Hepatocyte (in vitro differentiated cells): ENCODE measurements at places on chromosomes 6 and 20. TPM values are rescaled to one million over a fixed set of nuclear protein-coding genes. Genes with fewer than 3 reads are reported as not detected.

DNA sequence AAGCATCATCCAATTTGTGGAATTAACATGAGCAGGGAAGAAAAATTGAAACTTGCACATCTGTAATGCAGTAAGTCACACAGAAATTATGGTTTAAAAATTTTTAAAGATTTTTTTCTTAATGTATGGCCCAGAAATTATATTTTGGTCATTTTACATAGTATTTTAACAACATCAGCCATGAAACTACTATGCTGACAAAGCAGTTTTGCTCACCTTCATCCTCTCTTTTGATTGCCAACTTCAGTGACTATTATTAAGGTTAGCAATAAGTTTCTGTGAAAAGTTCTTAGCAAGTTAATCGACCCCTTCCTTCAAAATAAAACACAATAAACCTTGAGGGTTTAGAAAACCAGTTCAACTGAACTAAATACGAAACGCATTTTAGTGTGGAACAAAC lies 1347.0 kb downstream of the EPHA7 start:
- DNase-seq: no peak

CFAP61 gene
- total RNA-seq: 1.0 TPM in 1 of 2 replicates, not detected in the other

- no peak for DNase-seq
Observed at GRCh38 chr6:5217356-5217755, 43.4 kb downstream of the LYRM4 start.

RBPJL gene
- not detected in 2 replicates for total RNA-seq

DNA sequence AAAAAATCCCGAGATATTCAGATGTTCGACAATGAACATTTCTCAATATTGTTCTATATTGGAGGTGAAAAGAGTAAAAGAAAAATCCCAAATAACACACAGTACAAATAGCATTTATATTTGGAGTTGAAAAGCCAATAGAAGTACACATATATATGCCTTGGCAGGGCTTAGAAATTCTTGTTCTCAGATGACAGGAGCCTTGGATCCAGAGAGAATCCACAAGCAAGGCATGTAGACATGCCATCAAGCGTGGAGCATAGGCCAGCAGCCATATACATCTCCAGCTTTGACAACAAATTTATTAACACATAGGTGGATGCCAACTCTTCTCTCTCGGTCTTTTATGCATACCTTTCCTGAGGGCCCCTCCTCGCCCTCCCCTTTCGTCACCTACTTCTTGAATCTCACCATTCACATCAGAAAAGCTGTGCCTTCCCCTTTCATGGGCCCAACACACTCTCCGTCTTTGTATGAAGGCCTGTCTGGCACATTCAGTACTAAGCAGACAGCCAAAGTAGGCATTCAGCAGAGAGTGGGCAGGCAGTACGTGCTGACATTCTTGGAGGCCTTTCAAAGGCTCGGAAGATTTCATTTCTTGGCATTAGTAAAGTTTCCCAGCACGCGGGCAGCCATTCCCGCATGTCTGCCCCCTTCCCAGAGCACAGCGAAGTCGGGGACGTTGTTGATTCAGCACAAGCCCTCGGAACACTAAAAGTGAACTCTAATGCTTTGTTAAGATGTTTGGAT lies 18.2 kb downstream of the NEDD9 start:
- DNase-seq: no peak

DNA sequence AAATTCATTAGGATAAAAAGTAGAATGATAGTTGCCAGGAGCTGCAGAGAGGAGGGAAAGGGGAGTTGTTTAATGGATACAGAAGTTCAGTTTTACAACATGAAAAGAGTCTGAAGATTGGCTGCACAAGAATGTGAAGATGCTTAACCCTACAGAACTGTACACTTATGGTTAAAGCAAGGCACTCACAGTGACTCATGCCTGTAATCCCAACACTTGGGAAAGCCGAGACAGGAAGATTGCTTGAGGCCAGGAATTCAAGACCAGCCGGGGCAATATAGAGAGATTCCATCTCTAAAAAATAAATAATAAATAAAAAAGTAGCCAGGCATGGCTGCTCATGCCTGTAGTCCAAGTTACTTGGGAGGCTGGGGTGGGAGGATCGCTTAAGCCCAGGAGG lies 174.0 kb downstream of the TASP1 start:
- DNase-seq: no peak

DNA sequence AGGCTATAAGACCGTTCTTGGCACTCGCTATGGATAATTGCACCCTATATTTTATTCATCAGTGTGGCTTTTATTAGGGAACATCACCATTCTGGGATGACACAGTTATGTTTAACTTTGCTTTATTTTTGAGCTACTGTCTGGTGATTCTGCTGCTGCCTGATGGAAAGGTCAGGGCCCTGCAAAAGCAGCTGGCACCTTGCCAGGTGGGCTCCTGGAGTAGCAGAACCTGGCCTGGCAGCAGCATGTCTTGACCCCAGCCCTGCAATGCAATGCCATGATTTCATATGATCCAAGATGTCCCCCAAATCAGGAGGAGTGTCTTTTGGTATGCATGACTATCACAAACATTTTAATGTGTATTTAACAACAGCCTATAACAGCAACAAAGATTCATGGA lies 228.4 kb upstream of the RSPO3 start:
- DNase-seq: no peak

KIF13A gene
- 27.9 TPM in 2 replicates for total RNA-seq

GRCh38 chr6:14964556-14965270 lies 281.2 kb upstream of the JARID2 start:
- DNase-seq: no peak

DNA sequence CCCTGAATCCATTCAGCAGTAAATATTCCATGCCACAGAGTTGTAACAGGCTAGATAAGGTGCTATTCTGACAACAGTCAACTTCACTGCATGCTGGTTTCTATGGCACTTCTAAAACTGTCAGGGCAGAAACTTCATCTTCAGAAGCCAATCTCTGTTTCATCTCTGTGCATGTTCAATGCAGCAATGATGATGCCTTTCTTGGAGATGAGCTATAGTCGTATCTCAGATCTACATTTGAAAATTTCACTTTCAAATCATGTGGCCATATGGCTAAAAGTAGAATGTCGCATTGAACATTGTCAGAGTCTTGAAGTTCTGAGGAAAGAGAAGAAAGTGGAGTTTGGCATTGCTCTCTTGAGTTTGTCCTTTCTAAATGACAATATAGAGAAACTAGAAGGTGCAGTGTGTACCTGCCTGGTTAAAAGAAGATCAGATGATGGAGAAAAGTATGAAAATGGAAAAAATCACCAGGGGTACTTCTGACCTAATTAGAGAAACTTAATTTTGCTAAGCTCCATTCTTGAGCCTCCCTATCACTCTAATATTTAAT lies 49.0 kb upstream of the VSTM2L start:
- DNase-seq: no peak

MTFR2 gene
- total RNA-seq: 0.43 and 2.9 TPM in 2 replicates

- peak; percentile 56 for DNase-seq
Observed at GRCh38 chr20:43849496-43850186, 65.0 kb upstream of the TOX2 start.

- DNase-seq: peak; percentile 46
Observed at GRCh38 chr6:119312875-119313338, 36.7 kb downstream of the MAN1A1 start.

DNA sequence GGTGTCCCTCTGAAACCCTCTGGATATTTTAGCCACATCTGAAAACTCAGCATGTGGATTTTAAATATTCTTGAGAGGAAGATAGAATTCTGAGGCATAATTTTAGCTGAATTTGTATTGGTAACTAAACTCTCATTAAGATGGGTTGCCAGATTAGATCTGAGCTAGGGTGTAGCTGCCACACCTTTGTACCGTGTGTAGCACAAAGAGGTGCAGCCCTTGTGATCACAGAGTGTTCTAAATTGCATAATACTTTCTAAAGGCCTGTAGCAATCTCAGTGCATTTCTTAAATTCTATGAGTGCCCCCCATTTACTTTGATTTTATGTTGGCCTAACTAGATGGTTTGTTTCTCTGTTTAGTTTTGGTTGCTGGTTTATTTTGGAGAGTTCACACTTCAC lies 53.0 kb downstream of the FLRT3 start:
- no peak for DNase-seq

GRCh38 chr20:33672426-33673113 lies 1.7 kb downstream of the NECAB3 start:
- DNase-seq: no peak

DNA sequence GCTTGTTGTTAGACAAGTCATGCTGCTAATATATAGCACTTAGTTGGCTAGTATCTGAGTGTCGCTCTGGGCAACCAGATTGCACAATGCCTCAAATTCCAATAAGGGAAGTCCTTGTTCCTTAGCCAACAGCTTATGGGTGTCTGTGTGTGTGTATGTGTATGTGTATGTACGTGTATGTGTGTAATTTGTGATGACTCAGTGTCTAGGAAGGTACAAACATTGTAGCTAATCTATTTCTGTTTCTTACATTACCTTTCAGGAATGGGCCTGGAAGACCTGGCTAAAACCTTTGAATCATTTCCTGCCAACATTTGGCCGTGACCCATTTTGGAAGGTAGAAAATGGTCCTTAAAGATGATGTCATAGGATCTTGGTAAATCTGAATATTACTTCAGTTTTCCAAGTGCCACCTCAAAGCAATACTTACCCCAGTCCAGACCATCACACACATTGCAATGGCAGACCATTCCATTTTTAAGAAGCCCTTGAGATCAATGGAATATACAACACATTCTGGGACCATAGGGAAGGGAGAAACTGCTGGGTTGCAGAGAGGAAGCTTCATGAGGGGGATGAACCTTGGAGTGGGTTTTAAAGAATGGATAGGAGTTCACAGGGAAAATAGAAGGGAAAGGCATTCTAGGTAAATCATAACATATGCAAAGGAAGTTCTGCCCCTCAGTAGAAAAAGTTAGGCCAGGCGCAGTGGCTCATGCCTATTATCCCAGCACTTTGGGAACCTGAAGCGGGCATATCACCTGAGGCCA lies 25.1 kb downstream of the NEDD9 start:
- DNase-seq: peak; percentile 86

DNA sequence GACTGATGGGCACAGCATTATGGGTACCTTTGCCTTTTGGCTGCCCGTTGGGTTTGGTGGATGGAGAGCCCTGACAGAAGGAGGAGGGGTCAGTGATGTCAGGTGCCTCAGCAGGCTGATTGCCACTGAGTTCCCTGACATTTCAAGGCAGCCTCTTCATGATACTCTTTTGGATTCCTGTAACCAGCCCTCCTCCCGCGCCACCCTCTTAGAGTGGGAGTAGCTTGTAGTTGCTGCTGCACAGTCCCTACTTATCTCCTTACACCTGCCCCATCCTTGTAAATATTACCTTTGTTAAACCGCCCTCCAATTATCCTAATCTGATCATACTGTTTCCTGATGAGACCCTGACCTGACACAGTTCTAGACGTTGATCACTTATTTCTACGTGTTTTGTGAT lies 140.0 kb downstream of the CFAP61 start:
- DNase-seq: no peak

- no peak for DNase-seq
Observed at GRCh38 chr6:34300332-34300751, 51.5 kb upstream of the SMIM29 start.

DNA sequence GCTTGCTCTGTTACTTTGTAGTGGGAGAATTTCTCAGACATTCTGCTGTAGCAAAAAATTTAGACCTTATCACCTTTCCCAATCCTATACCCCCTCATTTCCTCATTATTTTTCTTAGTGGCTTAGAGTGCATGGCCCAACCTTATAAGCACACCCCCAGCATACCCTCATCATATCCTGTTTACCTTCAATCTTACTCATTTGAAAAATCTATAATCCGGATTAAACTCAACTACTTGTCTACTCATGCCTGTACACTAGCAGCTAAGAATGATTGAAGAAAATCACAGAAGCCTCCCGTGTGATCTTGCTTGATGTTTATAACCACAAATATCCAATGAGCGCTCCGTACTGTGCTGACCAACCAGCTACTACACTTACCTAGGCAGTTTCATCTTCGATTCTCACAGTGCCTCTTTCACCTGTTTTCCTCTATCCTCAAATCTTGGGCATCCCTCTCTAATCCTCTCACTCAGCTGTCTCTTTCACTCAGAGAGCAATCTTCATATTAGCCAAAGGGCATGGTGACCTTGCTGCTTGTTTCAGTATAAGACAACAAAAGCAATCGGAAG lies 36.6 kb downstream of the AIG1 start:
- DNase-seq: no peak

ANKRD66 gene
- total RNA-seq: not detected in 2 replicates

LY6G6D gene
- 1.3 TPM in 1 of 2 replicates, not detected in the other for total RNA-seq

DNA sequence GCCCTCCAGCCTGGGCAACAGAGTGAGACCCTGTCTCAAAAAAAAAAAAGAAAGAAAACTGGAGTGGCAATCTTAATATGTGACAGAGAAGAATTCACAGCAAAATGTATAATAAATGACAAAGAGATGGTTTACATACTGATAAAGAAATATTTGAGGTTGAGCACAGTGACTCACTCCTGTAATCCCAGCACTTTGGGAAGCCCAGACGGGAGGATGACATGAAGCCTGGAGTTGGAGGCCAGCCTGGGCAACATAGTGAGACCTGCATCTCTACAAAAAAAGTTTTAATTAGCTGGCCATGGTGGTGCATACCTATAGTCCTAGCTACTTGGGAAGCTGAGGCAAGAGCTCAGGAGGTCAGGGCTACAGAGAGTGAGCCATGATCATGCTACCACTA lies 12.4 kb upstream of the DEFB118 start:
- DNase-seq: no peak

- DNase-seq: no peak
Observed at GRCh38 chr6:92840246-92840930, 579.0 kb downstream of the EPHA7 start.

DNA sequence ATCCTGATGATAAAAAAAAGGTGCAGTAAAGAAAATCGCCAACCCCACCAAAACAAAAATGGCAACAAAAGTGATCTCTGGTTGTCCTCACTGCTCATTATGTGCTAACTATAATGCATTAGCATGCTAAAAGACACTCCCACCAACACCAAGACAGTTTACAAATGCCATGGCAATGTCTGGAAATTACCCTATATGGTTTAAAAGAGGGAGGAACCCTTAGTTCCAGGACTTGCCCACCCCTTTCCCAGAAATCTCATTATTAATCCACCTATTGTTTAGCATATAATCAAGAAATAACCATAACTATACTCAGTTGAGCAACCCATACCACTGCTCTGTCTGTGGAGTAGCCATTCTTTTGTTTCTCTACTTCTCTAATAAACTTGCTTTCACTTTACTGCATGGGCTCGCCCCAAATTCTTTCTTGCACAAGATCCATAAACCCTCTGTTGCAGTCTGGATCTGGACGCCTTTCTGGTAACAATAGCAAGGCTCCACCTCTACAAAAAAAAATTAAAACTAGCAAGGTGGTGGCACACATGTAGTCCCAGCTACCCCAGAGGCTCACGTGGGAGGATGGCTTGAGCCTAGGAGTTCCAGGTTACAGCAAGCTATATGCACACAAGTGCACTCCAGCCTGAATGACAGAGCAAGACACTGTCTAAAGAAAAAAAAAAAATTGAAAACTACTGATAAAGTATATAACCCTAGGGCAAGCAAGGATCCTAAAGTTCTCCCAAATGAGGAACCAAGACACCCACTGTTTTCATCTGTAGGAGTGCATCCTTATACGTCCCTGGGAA lies 278.8 kb upstream of the JARID2 start:
- no peak for DNase-seq

DNA sequence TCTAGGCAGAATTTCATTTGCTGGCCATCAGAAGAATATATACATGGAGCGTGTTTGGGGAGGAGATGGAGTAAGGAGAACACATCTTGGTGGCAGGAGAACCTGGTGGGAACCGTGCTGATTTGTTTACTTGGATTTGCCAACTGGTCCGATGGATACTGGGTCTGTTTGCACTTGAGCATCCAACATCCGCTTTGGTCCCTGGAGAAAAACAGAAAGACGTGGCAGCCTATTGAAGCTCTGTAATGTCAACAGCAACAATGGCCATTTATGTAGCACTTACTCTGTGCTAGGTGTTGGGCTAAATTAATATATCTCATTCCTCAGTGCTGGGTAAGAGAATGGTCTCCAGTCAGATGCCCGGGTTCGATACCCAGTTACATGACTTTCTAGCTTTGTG lies 125.6 kb downstream of the BCAS1 start:
- no peak for DNase-seq
